ELR (cell line): ENCODE measurements at places on chromosomes 2 and 18.

DNA sequence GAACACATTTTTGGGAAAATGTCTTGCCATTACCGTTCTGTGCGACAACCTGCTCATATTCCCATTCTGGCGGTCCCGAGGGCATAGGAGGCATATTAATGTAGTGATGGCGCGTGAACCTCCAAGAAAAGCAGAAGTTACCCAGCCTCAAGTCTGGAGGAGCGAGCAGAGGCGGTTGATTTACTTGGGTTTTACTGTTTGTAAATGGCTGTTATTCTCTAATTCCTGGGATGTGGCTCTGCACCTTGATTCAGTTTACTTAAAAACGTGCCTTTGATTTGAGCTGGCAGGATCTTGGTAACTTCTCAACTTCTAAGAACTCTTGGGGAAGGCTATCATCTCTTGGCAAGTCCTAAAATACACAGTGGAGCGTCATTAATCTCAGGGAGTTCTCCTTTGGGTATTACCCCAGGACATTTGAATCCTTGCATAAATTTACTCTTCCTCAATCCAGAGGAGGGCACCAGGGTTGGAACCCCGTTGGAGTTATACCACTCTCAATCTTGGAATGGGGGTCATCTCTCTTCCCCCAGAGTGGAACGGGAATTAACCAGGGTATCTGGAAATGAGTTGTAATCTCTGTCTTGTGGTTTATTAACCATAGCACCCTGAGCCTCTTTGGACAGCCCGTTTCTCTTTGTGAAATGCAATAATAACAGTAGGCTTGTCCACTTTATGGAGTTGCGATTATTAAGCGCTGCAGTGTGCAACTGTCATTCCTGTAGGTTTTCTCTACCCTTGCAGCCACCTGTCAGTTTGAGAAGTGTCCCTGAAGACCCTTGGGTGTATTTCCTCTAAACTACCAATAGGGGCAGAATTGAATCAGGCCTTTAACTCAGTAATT lies 2.1 kb downstream of the HK2 start:
- peak; percentile 77 for DNase-seq

- no peak for DNase-seq
Observed at GRCh38 chr2:236675526-236675925, 105.9 kb downstream of the ACKR3 start.

DNA sequence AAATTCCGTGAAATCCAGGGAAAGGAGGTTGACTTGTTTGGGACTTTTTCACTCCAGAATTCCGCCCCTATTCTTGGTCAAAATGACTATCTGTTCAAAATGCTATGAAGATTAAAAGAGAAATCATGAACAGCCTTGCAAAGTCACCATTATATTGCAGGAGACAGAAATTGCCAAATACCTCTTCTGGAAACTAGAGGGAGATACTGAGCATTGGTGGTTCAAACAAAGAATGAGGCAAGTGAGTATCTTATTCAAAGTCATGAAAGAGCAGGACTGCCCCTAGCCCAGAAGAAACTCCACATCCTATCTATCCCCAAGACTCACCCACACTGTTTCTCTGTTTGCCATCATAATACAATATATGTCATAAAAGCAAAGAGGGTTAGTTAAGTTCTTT lies 862.3 kb upstream of the POU3F3 start:
- no peak for DNase-seq

- DNase-seq: no peak
Observed at GRCh38 chr2:218275371-218276072, 5.2 kb downstream of the PNKD start.

DNA sequence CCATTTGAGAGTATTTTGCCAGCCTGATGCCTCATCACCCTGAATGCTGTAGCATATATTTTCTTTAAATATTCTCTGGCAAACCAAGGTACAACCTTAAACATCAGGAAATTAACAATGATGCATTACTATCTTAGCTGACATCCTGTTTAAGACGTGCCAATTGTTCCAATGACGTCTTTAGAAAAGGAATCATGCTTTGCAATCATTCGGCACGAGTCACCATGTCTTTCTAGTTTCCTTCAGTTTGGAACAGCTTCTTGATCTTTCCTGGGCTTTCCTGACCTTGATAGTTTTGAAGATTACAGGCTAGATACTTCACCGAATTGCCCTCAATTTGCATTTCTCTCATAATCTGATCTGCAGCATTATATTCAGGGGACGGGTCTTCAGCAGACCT lies 88.2 kb upstream of the GLI2 start:
- peak; percentile 69 for DNase-seq

DNA sequence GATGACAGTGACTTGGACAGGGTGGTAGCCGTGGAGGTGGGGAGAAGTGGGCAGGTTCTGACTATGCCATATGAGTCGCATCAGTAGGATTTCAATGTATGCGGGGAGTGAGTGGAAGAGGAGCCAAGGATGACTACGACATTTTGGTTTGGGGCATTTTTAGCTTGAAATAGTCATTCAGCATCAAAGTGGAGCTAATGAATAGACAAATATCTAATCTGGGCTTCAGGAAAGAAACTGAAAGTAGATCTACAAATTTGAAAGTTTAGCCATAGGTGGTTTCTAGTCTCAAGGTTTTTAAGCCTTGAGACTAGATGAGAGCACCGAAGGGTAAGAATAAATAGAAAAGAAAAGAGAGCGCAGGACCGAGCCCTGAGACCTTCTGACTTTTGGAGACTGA lies 58.3 kb downstream of the FEZ2 start:
- DNase-seq: peak; percentile 75

GRCh38 chr18:72161691-72162090 lies 382.5 kb downstream of the CBLN2 start:
- no peak for DNase-seq

GRCh38 chr2:231743376-231744116 lies 35.2 kb downstream of the PTMA start:
- no peak for DNase-seq

- no peak for DNase-seq
Observed at GRCh38 chr2:108988076-108988795, 784 bp downstream of the EDAR start.

GRCh38 chr18:61821748-61822147 lies 71.1 kb downstream of the RNF152 start:
- DNase-seq: no peak

DNA sequence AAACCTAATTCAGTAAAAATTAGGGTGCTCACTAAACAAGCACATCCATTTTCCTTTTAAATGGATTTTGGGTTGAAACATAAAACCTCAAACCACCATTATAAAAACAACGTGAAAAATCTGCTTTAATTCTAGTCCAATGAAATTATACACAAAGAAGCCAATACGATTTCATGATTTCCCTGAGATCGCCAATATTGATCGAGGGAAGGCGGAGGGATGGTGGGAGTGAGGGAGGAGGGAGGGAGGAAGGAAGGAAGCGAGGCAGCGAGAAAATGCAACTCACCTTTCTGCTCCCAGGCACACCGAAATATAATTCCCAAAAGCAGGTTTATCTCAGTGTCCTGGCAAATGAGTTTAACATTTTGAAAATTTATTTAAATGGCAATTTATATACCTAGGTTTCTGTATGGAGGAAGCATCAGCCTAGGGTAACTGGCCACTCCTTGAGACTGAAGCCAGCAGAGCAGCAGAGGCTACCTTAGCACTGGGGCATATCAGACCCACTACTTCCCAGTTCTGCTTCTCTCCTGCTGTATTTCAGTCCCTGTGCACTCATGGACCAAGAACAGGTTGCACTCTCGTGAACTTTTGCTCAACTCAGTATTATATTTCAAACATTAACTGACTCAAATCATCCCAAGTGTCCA lies 2.3 kb upstream of the ONECUT2 start:
- no peak for DNase-seq

DNA sequence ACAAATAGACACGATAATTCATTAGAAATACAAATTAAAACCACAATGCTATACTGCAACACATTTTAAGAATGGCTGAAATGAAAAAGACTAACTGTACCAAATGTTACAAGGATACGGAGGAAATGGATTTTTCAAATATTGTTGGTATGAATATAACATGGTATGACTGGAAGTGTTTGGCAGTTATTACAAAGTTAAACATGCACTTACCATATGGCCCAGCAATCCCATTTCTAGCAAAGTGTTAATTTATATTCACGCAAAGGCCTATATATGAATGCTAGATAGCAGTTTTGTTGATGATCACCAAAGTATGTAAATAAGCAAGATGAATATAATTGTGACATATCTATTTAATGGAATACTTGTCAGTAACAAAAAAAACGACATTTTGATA lies 497.8 kb upstream of the FSIP2 start:
- no peak for DNase-seq

GRCh38 chr2:24972315-24972961 lies 683 bp upstream of the DNAJC27 start:
- peak; percentile 44 for DNase-seq

GRCh38 chr2:105369777-105370690 lies 28.8 kb downstream of the FHL2 start:
- peak; percentile 79 for DNase-seq

- no peak for DNase-seq
Observed at GRCh38 chr2:27074738-27075565, 3.5 kb upstream of the EMILIN1 start.

DNA sequence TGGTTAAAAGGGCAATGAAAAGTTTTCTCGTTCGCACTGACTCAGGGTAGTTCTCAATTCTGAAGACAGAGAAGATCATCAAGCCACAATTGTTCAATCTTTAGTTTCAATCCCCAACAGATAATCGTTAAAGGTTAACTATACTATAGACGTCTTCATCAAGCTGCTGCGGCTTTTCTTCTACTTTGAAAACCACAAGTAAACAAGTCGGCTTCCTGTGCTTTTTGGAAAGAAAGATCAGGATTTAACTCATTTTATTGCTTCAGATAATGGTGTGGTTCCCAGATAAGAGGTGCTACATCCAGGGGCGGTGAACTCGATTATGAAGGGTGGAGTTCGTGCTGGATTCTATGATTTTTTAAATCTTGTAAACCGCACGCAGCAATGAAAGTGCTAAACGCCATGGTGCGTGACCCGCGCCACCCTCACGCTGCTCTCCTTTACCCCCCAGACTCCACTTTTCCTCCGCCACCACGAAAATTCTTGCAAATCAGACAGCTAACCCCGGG lies 545 bp upstream of the CDCA7 start:
- DNase-seq: peak; percentile 74

GRCh38 chr2:146634230-146635097 lies 1210.4 kb upstream of the ACVR2A start:
- peak; percentile 90 for DNase-seq

DNA sequence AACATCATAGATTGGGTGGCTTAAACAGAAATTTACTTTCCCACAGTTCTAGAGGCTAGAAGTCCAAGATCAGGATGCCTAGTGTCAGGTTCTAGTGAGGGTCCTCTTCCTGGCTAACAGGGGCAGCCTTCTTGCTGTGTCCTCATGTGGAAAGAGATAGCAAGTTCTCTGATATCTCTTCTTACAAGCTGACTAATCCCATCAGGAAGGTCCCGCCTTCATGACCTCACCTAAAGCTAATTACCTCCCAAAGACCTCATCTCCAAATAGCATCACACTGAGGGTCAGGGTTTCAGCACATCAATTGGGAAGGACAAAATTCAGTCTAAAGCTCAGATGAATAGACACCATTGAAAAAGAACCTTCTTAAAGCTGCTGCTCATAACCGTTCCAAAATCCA lies 22.9 kb downstream of the ACVR1 start:
- peak; percentile 22 for DNase-seq

- no peak for DNase-seq
Observed at GRCh38 chr2:73707058-73707457, 30.1 kb downstream of the TPRKB start.

DNA sequence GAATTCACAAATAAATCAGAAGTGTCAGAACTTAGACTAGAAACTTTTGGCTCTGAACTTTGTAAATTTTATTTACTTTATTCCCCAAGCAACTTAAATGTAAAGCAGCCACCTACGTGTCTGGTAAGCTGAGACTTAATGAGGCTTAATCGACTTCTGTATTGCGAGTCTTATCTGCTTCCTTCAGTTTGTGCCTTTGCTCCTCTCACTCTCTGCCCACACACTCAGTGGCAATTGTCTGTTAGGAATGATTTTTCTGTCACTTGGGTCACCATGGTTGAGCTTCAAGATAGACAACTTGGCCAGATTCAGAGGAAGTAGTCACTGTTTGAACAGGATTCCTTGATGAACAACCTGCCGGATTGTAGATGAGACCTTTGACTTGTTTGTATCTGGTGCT lies 691.4 kb upstream of the FSHR start:
- no peak for DNase-seq

DNA sequence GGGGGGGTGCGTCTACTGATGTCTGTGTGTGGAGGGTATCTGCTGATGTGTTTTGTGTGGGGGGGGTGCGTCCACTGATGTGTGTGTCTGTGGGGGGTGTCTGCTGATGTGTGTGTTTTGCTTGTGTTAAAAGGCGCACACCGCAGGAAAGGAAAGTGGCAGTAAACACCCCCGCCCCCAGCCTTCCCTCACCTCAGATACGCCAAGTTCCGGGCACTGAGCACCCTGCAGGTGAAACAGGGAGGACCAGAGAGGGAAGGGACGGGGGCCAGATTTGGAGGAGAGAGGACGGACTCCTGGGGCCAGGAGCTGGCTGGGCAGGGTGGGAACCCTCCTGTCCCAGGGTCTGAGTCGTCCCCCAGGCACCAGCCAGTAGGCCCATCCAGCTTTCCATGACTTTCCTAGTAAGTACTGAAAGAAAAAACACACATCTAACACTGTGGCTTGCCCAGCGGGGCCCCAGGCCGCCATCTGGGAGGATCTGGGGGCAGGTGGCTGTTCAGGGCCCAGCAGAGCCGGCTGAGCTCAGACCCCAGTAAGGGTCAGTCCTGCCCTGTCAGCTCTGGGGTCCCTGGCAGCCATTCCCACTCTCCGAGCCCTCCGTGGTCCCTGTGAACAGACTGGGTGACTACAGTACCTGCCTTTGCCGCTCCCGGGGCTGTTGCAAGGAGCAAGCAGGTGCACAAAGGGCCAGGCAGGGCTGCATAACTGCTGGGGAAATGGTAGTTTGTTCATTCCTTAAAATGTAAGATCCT lies 126.9 kb downstream of the NFATC1 start:
- DNase-seq: no peak

- DNase-seq: no peak
Observed at GRCh38 chr2:46377666-46378560, 80.7 kb downstream of the EPAS1 start.

GRCh38 chr2:159054985-159055384 lies 86.5 kb downstream of the TANC1 start:
- no peak for DNase-seq

DNA sequence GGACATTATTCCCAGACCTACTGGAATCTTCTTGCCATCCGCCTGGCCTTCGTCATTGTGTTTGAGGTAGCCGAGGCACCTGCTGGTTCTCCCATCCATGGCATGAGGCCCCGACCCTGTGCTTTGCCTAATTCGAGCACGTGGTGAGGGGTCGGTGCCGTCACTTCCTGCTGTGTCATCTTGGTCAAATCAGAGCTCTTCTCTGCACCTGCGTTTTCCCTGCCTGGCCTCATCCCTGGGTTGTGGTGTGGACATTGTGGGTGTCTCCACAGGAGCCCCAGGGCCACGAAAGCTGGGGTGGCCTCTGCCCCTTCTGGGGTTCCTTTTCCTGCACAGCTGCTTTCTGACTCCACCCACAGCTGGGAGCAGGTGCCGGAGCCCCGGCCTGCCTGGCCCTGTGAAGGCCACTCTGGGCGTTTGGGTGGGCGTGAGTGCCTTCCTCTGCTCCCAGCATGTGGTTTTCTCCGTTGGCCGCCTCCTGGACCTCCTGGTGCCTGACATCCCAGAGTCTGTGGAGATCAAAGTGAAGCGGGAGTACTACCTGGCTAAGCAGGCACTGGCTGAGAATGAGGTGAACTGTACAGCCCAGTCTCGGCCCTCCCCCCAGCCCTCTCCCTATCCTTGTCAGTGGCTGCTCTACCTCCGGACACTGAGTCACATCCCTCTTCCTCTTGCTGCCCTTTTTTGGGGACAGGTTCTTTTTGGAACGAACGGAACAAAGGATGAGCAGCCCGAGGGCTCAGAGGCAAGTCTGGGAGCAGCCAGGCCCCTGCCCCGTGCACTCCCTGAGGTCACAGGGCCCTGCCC lies 34.9 kb downstream of the ANO7 start:
- DNase-seq: peak; percentile 49
